Mucosa of descending colon (tissue), 3 donors: ENCODE measurements at places on chromosomes 6 and 20. TPM values are rescaled to one million over a fixed set of nuclear protein-coding genes. Genes with fewer than 3 reads are reported as not detected.

DNA sequence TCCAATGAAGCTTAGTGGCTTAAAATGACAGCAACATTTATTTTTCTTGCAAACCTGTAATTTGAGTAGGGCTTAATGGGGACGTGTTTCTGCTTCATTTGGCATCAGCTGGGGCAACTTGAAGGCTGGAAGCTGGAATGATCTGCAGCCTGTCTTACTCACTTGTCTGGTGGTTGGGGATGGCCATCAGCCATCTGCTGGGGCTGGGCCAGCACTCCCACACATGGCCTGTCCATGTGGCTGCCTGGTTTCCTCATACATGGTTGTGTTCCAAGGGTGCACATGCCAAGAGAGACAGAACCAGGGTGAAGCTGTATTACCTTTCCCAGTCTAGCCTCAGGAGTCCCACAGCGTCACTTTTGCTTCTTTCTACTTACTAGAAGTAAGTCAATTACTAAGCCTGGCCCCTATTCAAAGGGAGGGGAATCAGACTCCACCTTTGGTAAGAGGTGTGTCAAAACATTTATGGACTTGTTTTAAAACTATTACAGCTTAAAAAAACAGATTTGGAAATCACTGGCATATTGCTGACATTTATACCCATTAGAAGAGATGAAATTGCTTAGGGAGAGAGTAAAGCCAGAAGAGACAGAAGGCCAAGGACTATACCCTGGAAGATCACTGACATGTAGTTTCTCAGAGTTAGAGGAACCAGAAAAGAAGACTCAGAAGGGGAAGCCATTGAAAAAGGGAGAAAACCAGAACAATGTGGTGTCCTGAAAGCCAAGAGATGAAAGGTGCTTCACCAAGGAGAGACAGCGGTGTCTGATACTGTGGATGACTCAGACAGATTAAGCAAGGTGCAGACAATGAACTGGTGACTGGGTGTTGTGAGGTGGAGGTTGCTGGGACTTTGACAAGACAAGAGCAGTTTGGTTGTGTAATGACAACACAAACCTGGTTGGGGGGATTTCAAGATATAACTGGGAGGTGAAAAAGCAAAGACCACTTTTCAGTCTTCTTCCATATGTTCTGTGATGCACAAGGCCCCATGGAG, 345.2 kb downstream of the GJA1 start:
- peak; percentile 8 for DNase-seq

DNA sequence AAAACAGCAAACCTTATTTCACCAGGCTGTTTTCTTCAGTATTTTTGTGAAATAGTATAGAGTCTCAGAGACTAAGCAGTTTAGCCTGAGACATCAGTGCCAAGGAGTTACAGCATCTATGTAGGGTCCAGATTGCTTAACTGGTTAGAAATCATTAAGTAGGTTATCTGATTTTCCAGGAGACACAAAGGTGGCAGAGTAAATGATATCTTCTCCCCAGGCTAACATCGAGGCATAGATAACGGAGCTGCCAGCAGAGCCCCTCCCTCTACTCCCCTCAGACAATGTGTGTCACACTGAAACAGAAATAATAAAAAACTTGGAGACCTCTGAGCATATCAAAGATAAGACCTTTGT, 473.0 kb upstream of the CITED2 start:
- DNase-seq: no peak

- no peak for DNase-seq
These were observed 706.2 kb upstream of the GJE1 start for GRCh38 chr6:141426400-141426980.

GRCh38 chr20:13588049-13588448, 50.7 kb downstream of the TASP1 start:
- no peak for DNase-seq

GRCh38 chr6:113873043-113873667, 16.0 kb downstream of the MARCKS start:
- peak; percentile 90 for DNase-seq

DNA sequence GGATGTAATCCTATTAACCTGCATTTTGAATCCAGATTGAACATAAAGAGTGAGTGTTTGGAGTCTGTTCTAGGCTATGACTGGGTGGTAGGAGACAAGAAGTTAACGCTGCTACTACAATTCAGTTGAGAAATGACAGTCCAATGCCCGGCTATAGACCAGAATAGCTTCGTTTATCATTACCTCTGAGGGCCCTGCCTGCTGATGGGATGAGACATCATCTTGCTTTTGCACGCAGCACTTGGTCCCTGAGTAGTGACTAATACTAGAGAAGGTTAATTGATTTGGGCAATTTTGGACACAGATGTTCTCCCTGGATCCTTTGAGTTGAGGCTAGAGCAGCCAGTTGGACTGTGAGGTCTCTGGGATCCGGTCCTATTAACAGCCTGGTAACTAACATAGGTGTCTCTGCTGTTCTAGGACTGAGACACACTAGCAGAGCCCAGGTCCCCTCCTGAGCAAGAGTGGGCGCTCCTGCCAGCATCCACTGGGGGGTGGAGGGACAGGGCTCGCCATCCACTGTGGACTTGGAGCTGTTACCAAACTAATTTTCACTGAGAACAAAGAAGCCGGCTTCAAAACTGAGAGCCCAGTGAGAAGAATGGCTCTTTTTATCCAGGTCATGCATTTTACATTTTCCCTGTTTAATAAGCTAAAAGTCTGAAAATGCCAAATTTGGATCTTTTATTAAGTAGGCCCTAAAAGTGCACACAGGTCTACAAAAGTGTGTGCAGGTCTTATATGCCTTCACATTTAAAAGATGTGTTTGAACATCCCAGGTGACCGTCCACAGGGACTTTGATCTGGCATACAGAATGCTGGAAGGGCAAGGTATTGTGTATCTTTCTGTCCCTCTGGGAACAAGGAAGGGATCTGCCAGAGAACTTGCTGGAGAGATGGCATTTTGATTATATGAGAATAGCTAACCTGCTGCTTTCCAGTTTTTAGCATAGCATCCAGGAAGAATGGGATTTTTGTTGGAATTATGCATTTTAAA, 212.5 kb downstream of the CDH4 start:
- no peak for DNase-seq

GRCh38 chr6:146041282-146041681, 12.4 kb downstream of the GRM1 start:
- DNase-seq: no peak

DNA sequence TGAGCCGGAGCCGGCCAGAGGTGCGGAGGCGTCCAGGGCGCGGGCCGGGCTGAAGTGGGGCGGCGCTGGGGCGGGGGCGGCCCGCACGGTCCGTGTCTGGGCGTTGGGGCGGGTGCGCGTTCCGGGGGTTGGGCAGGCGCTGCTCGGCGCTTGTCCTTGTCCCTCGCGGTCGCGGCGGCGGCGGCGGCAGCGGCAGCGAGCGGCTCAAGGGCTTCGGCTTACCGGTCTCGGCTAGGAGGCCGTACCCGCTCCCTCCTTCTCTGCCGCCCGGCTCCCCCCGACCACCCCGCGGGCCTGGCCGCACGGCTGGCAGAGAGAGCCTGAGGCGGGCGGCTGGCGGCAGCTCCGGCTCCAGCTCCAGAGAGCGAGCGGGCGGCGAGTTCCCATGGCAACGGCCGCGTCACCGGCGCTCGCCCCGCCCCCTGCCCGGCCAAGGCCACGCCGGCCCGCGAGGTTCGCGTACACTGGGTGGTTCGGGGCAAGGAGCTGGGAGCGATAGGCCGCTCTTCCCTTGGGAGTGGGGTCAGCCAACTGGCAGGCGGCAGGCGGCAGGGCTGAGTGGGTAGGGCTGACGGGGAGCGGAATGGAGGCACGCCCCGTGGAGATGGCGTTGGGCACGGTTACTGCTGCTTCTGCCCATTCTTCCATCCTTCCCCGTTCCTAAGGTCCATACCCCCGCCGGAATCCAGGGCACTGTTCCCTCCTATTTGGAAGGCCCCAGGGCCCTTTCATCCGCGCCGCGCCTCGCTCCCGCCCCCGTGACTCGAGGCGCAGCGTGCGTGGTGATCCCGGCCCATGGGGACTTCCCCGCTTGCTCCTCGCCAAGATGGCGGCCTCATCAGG, at the start of gene LRRC73:
LRRC73 (minus strand) TSS at position 363 of the 843 bp plus-strand sequence. CDS start 561 bp downstream, outside the sequence.
- DNase-seq: peak; percentile 94

- no peak for DNase-seq
These were observed 13.2 kb downstream of the FILIP1 start for GRCh38 chr6:75480425-75480824.

DNA sequence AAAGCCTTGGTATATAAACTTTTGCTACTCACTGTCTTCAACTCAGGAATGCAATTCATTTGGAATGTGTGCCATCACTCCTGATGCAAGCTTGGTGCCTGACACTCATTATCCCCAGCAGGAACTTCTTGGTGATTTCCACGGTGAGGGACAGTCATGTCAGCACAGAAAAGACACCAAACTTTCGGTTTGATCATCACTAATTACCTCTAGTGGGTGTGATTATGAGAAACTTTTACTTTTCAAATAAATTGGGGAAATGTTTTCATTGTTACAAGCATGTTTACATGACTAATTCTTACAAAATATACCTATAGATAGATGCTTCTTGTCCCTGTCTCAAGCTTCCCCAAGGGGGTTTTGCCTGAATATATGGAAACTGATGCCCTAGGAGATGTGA, 40.9 kb downstream of the RPP40 start:
- no peak for DNase-seq

- no peak for DNase-seq
These were observed 108.7 kb downstream of the FOXA2 start for GRCh38 chr20:22475662-22476061.

- no peak for DNase-seq
These were observed 8.0 kb downstream of the RNF182 start for GRCh38 chr6:13932785-13933184.

Gene REPS1
- total RNA-seq: 42.4 TPM

Gene JAG1
- 104 TPM for total RNA-seq

Gene ESF1
- total RNA-seq: 16.2 TPM

Gene LAMA5
- 335 TPM for total RNA-seq

Gene ADGRF5
- 1.9 TPM for total RNA-seq
